ENCODE measurements at places on chromosomes 13 and 19.

- no peak for DNase-seq
- no peaks in the 10 kb centered on the region for H3K36me3 ChIP-seq
- peaks cover 52% of the 10 kb centered on the region for H3K27me3 ChIP-seq
Measured at GRCh38 chr19:35531291-35531690, 2.0 kb upstream of the GAPDHS start.

GRCh38 chr13:98442391-98443230, 134.3 kb downstream of the STK24 start:
- H3K4me3 ChIP-seq = no peak overlapping the region
- H3K36me3 ChIP-seq = no peaks in the 10 kb centered on the region
- no peak overlapping the region for H3K27ac ChIP-seq
- no peaks in the 10 kb centered on the region for H3K4me1 ChIP-seq
- no peaks in the 10 kb centered on the region for H3K27me3 ChIP-seq

DNA sequence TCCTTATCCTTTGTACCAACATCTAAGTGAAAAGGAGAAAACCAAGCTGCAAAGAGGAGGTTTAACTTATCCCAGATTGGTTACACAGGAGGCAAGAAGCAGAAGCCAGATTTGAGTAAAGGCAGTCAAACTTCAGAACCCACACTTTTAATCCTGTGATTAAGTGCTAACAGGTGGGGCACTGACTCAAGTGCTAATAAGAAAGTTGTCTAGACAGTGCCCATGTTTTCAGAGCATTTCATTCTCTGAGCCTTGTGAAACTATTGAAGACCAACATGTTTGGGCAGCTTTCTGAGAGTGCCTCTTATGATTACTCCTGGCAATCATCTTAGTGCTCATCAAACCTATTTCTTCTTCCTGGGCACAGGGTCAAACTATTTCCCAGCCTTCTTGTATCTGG, 380.8 kb downstream of the KCNRG start:
- H3K27ac ChIP-seq = no peak overlapping the region
- H3K27me3 ChIP-seq = no peaks in the 10 kb centered on the region
- DNase-seq = no peak

DNA sequence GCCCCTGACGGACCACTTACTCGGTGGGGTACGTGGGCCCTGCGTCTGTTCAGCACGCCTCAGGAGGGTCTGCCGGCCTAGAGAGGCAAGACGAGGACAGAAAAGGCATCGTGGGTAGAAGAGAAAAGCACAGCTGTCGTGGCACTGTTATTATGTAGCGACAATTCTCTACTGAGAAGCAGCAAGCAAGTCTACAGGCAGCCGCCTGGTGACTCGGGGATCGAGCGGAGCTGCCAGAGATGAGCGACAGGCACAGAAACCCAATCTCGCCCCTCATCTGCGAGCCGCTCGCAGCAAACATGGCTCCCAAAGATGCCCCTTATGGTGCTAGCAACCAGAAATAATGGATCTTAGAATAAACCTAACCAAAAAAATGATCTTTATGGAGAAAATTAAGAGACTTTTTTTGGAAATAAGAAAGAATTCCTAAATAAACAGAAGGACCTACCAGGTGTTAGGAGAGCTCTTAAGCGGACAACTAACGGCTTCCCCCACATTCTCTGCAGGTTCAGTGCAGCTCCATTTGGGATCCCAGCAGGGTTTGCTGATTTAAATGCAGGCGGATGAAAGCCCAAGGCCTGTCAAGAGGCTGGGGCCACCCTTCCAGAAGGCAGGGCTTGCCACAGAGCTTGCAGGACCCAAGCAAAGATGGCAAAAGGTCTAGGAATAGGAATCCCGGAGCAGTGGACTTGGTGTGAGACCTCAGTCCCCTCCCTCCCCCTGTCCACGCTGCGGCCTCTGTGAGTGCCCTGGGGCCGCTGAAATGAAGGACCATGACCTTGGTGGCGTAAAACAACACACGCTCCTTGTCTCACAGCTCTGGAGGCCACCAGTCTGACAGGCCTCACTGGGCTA, 152.6 kb downstream of the KDM4B start:
- H3K36me3 ChIP-seq = peaks cover 6% of the 10 kb centered on the region
- DNase-seq = no peak
- no peak overlapping the region for H3K27ac ChIP-seq
- H3K4me1 ChIP-seq = no peaks in the 10 kb centered on the region
- no peaks in the 10 kb centered on the region for H3K27me3 ChIP-seq

GRCh38 chr13:46516599-46517338, 36.2 kb upstream of the LRCH1 start:
- DNase-seq = no peak
- H3K4me3 ChIP-seq = no peak overlapping the region
- no peaks in the 10 kb centered on the region for H3K4me1 ChIP-seq
- no peaks in the 10 kb centered on the region for H3K27me3 ChIP-seq
- no peak overlapping the region for H3K27ac ChIP-seq

DNA sequence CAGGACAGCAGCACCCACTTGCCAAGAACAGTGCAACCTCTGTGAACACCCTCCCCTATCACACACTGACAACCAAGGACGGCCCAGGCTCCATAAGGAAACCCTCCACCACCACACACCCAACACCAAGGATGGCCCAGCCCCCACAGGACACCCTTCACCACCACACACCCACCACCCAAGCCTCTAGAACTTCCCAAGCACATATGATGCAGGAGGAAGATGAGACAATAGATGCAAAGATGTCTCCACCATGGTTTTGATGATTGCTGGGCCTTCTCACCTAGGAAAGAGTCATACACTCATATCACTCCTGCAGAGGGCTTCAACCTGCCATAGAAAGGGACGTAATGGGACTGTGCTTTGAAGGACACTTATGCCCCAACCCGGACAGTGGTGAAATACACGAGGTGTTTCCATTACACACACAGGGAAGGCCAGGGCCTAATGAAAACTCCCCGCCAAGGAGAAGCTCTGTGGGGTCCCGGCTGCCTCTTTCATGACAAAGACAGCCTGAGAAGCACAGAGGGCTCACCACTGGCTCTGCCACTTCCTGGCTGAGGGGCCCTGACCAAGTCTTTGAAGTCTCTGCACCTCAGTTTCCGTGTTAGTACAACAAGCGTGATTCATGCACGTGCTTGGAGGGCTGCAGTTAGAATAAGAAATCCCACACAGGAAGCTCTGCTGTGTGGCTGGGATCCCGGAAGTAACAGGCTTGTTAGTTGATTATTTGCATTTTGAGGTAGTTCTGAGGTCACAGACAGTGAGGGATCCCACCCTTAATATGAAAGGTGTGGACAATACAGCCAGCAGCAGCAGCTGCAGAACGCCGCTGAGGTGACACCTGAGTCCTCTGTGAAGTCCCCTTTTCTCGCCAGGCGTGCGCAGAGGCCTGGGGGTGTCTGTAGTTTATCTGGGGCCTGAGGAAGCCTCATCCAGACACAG, 61.9 kb upstream of the ATP12A start:
- no peak overlapping the region for H3K4me3 ChIP-seq
- no peak overlapping the region for H3K27ac ChIP-seq
- DNase-seq = no peak
- H3K36me3 ChIP-seq = no peaks in the 10 kb centered on the region

DNA sequence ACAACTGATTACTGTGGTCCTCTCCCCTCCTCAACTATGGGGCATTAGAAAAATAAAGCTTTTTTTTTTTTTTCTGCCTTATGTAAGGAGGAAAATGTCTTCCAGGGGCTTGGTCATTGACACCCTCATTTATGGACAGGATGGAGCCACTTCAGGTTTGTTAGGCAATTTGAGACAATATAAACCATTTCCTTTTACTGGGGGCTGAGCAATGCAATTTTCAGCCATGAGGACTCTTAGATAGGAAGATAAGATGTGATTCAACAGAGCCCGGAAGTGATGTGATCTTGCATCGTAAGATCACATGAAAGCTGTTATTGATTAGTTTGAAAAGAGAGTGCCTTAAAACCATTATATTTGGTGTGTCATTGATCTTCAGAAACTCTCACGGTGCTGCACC, 210.8 kb downstream of the OXGR1 start:
- H3K27ac ChIP-seq = no peak overlapping the region
- no peaks in the 10 kb centered on the region for H3K4me1 ChIP-seq
- no peaks in the 10 kb centered on the region for H3K36me3 ChIP-seq
- H3K4me3 ChIP-seq = no peak overlapping the region
- no peaks in the 10 kb centered on the region for H3K27me3 ChIP-seq

- H3K4me3 ChIP-seq = no peak overlapping the region
- no peaks in the 10 kb centered on the region for H3K36me3 ChIP-seq
- H3K4me1 ChIP-seq = no peaks in the 10 kb centered on the region
- no peak for DNase-seq
- H3K27me3 ChIP-seq = no peaks in the 10 kb centered on the region
Measured at GRCh38 chr19:40387155-40387554, 2.8 kb downstream of the HIPK4 start.

- H3K27me3 ChIP-seq = no peaks in the 10 kb centered on the region
- DNase-seq = no peak
- no peaks in the 10 kb centered on the region for H3K36me3 ChIP-seq
- H3K4me1 ChIP-seq = no peaks in the 10 kb centered on the region
Measured at GRCh38 chr19:28019901-28020300, 1193.0 kb downstream of the UQCRFS1 start.

DNA sequence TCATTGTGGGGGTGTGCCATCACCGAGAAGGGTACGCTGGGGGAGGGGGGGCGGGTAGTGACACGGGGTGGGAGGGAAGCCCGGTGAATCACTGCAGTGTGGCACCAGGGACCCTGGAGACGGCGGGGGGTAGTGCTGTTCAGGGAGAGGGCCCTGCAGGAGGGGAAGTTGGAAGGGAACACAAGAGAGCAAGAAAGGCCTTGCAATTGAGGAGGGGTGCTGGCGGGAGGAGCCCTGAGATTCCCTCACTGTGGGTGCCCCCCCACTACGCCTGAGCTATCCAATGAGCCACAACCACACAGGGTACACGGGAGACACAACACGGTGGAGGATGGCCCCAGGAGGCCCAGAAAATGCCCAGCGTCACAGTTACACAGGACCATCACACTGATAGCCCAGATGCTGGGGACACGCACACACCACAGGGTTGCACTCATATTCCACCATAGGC, 516 bp upstream of the ATP1A3 start:
- peak overlapping the region; percentile 57 for H3K4me3 ChIP-seq
- H3K36me3 ChIP-seq = no peaks in the 10 kb centered on the region
- no peaks in the 10 kb centered on the region for H3K4me1 ChIP-seq
- no peak for DNase-seq
- H3K27ac ChIP-seq = no peak overlapping the region

- no peaks in the 10 kb centered on the region for H3K36me3 ChIP-seq
- no peak overlapping the region for H3K27ac ChIP-seq
- DNase-seq = no peak
- no peak overlapping the region for H3K4me3 ChIP-seq
- H3K27me3 ChIP-seq = no peaks in the 10 kb centered on the region
Measured at GRCh38 chr19:30898353-30899103, 450.7 kb downstream of the TSHZ3 start.

- H3K4me1 ChIP-seq = no peaks in the 10 kb centered on the region
- no peaks in the 10 kb centered on the region for H3K27me3 ChIP-seq
- DNase-seq = no peak
- no peak overlapping the region for H3K27ac ChIP-seq
Measured at GRCh38 chr13:42225051-42225450, 46.9 kb upstream of the AKAP11 start.

GRCh38 chr19:16373989-16374388, 49.4 kb downstream of the KLF2 start:
- H3K4me3 ChIP-seq = no peak overlapping the region
- no peaks in the 10 kb centered on the region for H3K27me3 ChIP-seq
- H3K36me3 ChIP-seq = no peaks in the 10 kb centered on the region
- H3K27ac ChIP-seq = no peak overlapping the region

GRCh38 chr13:27341616-27342015, 71.0 kb downstream of the RASL11A start:
- H3K4me3 ChIP-seq = no peak overlapping the region
- no peaks in the 10 kb centered on the region for H3K27me3 ChIP-seq
- H3K27ac ChIP-seq = no peak overlapping the region
- no peaks in the 10 kb centered on the region for H3K4me1 ChIP-seq
- no peak for DNase-seq
- no peaks in the 10 kb centered on the region for H3K36me3 ChIP-seq

DNA sequence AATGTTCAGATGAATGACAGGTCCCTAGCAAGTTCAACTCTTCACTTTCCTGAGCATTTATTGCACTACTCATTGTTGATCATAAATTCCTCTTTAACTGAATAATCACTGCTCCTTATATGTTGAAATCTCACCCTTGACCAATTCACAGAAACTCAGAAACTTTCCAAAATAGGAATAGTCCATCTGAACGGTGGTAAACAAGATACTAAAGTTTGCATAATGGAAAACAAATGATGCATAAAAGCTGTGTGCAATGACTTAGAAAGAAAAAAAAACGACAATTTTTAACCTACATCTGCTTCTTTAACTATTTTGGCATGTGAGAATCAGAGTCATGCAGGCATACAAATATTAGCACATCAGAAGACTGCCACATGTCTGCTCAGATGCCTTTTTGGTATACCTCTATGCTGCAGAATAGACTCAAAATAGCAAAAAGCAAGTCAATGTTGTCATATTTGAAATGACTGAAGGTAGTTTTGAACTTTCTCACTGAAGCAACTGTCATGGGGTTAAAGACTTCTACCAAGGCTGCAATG, 34.8 kb downstream of the SLC10A2 start:
- no peaks in the 10 kb centered on the region for H3K27me3 ChIP-seq
- DNase-seq = no peak
- H3K4me1 ChIP-seq = no peaks in the 10 kb centered on the region
- no peaks in the 10 kb centered on the region for H3K36me3 ChIP-seq

GRCh38 chr13:74203576-74203975, 69.4 kb upstream of the KLF12 start:
- H3K4me3 ChIP-seq = no peak overlapping the region
- DNase-seq = no peak
- no peaks in the 10 kb centered on the region for H3K27me3 ChIP-seq
- H3K36me3 ChIP-seq = no peaks in the 10 kb centered on the region
- H3K27ac ChIP-seq = no peak overlapping the region
- no peaks in the 10 kb centered on the region for H3K4me1 ChIP-seq

- no peaks in the 10 kb centered on the region for H3K27me3 ChIP-seq
- no peak overlapping the region for H3K27ac ChIP-seq
- no peak for DNase-seq
- H3K4me1 ChIP-seq = no peaks in the 10 kb centered on the region
- no peak overlapping the region for H3K4me3 ChIP-seq
Measured at GRCh38 chr13:98348466-98349200, 171.6 kb upstream of the RNF113B start.

DNA sequence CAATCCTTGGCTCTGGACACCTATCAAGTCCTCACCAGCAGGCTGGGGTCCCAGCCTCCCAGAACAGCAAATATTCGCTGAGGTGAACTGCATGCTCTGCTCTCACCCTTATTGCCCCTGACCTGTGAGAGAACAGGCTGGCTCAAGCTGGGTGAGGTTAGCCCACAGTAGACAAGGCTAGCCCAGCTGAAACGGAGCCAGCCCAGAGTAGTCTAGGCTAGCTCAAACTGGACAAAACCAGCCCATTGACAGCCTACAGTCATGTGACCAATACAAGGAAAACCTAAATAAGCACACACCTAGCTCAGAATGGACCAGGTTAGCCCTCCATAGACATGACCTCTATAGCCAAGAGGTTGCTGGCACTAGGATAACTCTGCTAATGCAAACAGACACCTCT, 38.4 kb downstream of the CCL25 start:
- no peaks in the 10 kb centered on the region for H3K36me3 ChIP-seq
- H3K27me3 ChIP-seq = no peaks in the 10 kb centered on the region

- no peak overlapping the region for H3K4me3 ChIP-seq
- H3K36me3 ChIP-seq = no peaks in the 10 kb centered on the region
- H3K4me1 ChIP-seq = no peaks in the 10 kb centered on the region
- DNase-seq = no peak
- H3K27ac ChIP-seq = no peak overlapping the region
- H3K27me3 ChIP-seq = no peaks in the 10 kb centered on the region
Measured at GRCh38 chr13:27133889-27134288, 37.7 kb downstream of the USP12 start.

- no peaks in the 10 kb centered on the region for H3K36me3 ChIP-seq
- H3K27ac ChIP-seq = no peak overlapping the region
- DNase-seq = no peak
- H3K4me1 ChIP-seq = no peaks in the 10 kb centered on the region
- H3K4me3 ChIP-seq = no peak overlapping the region
Measured at GRCh38 chr19:31988256-31988655, 357.2 kb upstream of the ZNF507 start.
